Hematopoietic multipotent progenitor cell treated with erythropoietin and hydrocortisone succinate and interleukin-3 and kit ligand, for 8 days (in vitro differentiated cells): ENCODE measurements at places on chromosomes 5 and 9.

- no peak for DNase-seq
Observed at GRCh38 chr5:10151656-10152055, 98.0 kb downstream of the ATPSCKMT start.

GRCh38 chr5:121974261-121974660, 12.5 kb downstream of the SRFBP1 start:
- DNase-seq = no peak

GRCh38 chr5:139655727-139656271, 7.7 kb downstream of the CXXC5 start:
- DNase-seq = no peak

DNA sequence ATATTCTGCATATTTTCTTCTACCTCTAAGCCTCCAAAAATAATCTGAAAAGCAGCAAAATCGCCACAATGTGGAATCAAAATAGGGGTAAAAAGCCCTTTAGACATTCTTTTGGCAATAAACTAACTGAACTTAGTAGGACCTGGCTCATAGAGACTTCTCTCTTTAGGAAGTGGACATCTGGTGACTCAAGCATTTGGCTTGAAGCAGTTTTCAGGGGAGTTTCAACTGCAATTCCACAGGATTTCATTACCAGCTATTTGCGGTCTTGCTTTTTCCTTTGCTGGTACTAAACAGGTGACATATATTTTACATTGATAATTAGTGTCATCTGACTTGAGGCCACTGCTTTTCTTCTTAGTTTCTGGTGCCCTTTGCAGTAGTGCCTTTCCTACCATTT, 173.2 kb upstream of the FBN2 start:
- DNase-seq = no peak

DNA sequence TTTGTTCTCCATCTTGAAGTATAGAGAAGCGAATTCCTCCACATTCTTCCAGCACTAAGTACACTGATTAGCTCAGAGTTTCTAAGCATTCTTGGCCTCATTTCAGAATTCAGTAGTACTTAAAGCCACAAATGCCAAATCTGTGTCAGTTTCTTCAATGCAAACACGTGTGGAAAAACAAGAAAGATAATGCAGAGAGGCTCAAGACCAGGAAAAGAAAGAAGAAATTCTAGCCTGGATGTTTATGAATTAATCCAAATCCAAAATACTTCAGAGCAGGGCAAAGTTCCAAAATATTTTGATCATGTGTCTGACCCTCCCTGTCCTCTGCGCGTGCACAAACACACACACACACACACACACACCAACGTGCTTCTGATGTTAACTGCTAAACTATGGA, 457.6 kb downstream of the SLCO4C1 start:
- no peak for DNase-seq

- DNase-seq = no peak
Observed at GRCh38 chr5:127056896-127057295, 16.4 kb downstream of the C5orf63 start.

DNA sequence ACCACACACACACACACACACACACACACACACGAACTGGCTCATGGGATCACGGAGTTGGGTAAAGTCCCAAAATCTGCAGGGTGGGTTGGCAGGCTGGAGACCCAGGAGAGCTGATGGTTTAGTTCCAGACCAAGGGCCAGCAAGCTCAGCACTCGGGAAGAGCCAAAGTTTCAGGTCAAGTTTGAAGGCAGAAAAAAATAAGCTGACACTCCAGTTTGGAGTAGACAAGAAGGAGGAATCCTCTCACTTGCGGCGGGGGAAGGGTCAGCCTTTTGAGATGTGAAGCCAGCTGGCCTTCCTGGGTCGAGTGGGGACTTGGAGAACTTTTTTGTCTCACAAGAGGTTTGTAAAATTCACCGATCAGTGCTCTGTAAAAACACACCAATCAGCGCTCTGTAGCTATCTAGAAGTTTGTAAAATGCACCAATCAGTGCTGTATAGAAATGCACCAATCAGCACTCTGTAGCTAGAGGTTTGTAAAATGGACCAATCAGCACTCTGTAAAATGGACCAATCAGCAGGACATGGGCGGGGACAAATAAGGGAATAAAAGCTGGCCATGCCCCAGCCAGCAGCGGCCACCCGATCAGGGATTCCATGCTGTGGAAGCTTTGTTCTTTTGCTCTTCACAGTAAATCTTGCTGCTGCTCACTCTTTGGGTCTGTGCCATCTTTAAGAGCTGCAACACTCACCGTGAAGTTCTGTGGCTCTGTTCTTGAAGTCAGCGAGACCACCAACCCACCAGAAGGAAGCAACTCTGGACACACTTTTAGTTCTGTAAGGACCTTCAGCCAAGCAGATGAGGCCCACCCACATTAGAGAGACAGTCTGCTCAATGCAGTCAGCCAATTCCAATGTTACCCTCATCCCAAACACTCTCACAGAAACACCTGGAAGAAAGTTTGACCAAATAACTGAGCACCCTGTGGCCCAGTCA, 37.8 kb upstream of the UNC5A start:
- no peak for DNase-seq

DNA sequence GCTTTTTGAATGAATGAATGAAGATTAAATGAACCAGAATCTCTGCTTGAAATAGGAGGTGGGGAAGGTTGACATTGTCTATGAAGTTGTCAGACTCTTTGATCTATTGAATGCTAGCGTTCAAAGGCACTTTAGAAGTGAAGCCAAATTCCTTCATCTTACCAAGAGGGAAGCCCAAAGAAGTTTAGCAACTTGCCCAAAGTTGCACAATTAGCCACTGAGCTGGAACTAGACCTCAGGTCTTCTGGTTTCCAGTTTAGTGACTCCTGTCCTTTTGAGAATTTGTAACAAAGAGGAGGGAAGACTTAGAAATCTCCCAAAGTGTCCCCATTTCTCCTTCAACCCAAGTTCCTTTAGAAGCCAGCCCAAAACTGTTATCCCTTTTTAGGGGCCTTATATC, 20.7 kb upstream of the SLC1A3 start:
- no peak for DNase-seq

DNA sequence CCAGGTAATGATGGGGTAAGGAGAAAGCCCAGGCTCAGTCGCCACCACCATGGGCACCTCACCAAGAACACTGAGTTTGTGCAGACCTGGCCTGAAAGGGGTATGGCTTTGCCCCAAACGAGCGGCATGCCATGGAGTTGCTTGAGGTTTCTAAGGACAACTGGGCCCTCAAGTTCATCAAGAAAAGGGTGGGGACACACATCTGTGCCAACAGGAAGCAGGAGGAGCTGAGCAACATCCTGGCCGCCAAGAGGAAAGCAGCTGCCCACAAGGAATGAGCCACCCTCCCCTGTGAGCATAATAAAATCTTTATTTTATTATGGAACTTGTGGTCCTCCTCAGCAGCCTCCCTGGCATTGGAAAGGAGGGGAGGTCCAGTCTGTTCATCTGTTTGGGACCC, 23.8 kb downstream of the CD14 start:
- no peak for DNase-seq

DNA sequence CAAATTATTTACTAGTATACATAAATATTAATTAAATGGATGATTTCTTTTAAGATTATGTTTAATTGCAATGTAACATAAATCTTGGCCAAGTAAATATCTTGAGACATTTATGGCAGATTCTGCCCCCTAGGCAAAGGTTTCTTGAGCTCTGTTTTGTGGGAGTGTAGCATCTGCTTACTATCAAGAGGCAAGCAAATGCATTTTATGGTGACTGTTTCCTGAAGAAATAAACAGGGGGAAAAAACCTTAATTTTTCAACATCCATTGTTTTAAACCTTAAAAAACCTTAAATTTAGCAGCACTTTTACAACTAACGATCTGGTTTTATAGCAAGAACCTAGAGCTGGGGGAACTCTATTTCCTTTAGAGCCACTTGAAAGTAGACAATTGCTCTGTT, 25.7 kb upstream of the FREM1 start:
- DNase-seq = no peak

GRCh38 chr5:176161431-176161830, 76.8 kb upstream of the SIMC1 start:
- no peak for DNase-seq

DNA sequence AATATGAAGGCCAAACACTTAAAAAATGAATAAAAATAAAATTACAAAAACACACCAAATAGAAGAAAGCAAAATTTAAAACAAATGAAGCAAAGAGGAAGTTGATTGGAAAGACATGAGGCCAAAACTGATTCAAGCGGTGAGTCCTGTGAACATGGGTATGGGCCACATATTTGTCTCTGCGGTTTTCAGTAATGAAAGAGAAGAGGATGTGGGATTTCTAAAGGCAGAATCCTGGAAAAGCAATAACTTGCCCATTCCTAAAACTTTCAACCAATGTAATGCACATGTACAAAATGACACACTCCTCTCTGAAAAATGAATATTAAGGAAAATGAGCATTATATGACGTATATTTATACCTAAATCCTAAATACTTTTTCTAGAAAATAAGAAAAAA, 263.7 kb downstream of the SEMA5A start:
- DNase-seq = no peak

GRCh38 chr9:101711330-101711941, 27.0 kb downstream of the GRIN3A start:
- peak; percentile 58 for DNase-seq

DNA sequence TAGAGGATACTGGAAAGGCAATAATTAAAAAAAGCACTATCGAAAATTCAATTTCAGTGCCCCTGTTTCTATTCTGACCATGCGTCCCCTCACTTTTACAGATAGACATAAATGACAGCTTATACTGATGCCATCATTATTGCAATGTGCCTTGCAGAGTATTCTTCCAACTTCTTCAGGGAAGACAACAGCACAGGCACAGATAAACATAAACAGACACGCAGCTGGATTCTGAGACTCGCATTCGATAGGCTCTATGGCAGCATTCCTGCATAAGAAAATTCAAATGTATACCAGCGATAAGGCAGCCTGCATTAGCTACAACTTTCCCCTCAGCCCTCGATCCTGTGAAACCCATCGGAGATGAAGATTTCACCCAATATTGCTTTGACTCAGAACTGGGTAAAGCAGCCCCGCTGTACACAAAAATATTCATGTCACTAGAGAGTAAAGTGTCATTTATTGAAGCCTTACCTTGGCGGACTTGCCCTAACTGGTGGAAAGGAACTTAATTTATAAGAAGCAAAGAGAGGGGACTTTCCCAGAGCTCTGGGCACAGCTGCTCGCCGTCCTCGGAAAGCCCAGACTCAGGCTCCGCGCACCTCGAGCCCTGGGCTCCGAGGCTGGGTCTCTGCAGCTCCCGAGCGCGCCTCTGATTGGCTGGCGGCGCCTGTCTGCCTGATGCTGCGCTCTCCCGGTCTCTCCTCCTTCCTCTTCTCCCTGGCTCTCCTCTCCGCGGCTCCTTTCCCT, at the start of gene CDH18:
Gene CDH18, minus strand, starts transcription at position 589 of the 750 bp plus-strand sequence. CDS start 149,214 bp downstream, outside the sequence.
- DNase-seq = no peak

- peak; percentile 76 for DNase-seq
Observed at GRCh38 chr5:40679148-40679912, 385 bp upstream of the PTGER4 start.

- no peak for DNase-seq
Observed at GRCh38 chr5:50964746-50965653, 298.6 kb downstream of the PARP8 start.

- peak; percentile 75 for DNase-seq
Observed at GRCh38 chr9:97411789-97412625, at the start of gene TDRD7. TSS of gene TDRD7 (plus strand) at chr9:97412096. CDS start at chr9:97428466, 16,370 bp downstream.
